ENCODE measurements at places on chromosomes 12 and 14. TPM values are rescaled to one million over a fixed set of nuclear protein-coding genes. Genes with fewer than 3 reads are reported as not detected.

The OAS2 gene
- 2.3 TPM for total RNA-seq

GRCh38 chr14:63475761-63476160 is 67.4 kb downstream of the PPP2R5E start:
- no peaks in the 10 kb centered on the region for H3K36me3 ChIP-seq
- no peaks in the 10 kb centered on the region for H3K27me3 ChIP-seq
- H3K4me3 ChIP-seq, result no peak overlapping the region
- H3K27ac ChIP-seq, result no peak overlapping the region

DNA sequence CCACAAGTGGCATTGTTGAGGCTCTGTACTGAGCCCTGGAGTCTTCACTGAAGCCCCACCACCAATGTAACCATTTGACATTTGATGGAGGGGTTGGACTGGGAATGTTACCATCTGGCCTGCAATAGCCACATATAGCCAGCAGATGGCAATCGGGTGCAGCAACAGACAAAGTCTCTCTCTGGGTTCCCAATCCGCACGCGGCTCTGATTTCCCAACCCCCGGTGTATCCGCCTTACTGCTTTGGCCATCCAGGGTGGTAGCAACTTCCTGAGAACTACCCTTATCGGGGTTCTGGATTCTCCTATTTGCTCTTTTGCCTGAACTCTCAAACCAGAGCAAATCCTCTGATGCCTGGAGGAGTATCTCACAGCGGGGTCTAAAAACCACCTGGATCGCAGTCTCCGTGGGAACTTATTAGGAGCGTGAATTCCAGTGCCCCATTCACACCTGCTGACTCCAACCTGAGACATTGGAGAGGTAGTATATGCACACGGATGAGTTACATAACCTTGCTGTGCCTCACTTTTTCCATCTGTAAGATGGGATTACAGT is 14.2 kb downstream of the VRTN start:
- H3K27ac ChIP-seq, result no peak overlapping the region
- peak; percentile 49 for DNase-seq
- H3K36me3 ChIP-seq, result no peaks in the 10 kb centered on the region

GRCh38 chr12:49131894-49132461 is 783 bp upstream of the TUBA1B start:
- peaks cover 3% of the 10 kb centered on the region for H3K4me1 ChIP-seq
- H3K27me3 ChIP-seq, result no peaks in the 10 kb centered on the region
- peak overlapping the region; percentile 27 for H3K27ac ChIP-seq
- peaks cover 13% of the 10 kb centered on the region for H3K36me3 ChIP-seq
- peak overlapping the region; percentile 60 for H3K4me3 ChIP-seq
- DNase-seq, result peak; percentile 55
